T-helper 22 cell (primary cell): ENCODE measurements at places on chromosomes 13 and 19.

- peak; percentile 59 for DNase-seq
Observed at GRCh38 chr19:3276341-3276799, 51.9 kb downstream of the CELF5 start.

GRCh38 chr19:55453511-55454260 is 7.8 kb downstream of the ISOC2 start:
- DNase-seq = no peak

GRCh38 chr13:75479102-75479740 is 2.7 kb downstream of the TBC1D4 start:
- DNase-seq = no peak

GRCh38 chr13:105702441-105702840 is 833.0 kb downstream of the EFNB2 start:
- no peak for DNase-seq

DNA sequence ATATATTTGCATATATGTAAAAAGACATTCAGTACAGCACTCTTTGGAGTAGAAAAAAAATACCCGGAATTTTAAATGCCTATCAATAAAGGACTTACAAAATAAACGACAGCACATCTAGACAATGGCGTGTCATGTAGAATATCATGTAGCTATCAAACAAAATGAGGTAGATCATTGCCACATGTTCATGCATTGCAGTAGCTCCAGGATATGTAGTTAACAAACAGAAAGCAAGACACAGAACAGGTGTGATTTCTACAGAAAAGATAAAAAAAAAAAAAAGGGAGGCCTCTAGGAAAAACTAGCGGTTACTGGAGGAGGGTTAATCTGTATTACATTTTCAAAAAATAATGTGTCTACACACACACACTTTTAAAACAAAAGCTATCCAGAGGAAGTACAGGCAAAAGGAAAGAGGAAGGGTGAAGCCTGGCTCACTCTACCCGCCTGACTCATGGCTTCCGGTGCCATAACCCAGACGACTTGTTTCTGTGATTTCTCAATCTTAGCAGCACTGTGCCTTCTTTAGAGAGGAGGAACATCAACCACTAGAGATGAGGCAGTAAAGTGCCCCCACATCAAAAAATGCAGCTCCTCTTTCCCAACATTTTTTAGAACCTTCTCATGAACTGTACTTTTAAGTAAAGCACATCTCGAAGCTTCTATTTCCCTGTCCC is 6.9 kb downstream of the KCTD12 start:
- peak; percentile 36 for DNase-seq

DNA sequence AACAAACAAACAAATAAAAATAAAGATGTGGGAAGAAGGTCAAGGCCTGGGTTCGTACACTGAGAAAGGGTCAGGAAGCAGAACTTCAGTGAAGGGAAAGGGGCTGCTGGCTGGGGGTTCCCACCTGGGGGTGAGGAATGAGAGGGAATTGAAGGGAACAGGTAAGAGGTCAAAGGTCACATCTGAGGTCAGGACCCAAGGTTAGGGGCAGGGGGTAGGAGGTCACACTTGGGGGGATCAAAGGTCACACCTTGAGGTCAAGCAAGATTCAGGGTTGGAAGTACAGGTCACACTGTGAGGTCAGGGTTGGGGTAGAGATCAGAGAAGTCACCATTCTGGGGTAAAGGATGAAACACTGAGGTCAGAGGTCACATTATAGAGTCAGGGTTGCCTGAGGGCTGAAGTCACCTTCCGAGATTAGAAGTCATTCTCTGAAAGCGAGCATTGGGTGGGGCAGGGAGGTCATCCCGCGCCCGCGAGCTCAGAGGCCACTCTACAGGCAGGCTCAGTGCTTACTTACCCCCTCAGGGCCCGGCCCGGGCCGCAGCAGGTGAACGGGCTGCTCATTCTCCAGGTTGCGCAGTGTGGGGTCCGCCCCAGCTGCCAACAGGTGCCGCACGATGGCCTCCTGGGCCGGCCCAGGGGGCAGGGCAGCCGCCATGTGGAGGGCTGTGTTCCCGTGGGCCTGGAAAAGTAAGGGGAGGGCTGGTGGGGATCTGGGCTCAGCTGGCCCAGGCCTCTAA is 10.8 kb downstream of the NFKBID start:
- no peak for DNase-seq

DNA sequence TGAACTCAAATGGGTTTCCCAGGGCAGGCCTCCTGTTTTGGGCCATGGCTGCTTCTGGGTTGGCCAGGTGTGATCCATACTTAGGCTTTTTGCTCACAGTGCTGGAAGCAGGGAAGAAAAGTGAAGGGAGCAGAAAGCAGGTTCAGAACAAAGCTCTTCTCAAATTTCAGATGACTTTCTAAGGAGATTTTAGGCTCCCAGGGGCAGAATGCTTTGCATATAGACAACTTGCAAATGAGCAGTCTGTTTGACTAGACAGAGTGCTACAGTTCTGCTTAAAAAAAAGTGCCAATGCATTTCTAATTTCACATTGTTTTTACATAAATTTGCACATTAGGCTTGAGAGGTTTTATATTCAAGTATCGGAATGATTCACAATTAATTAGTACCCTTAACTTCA is 2.6 kb upstream of the SLC10A2 start:
- no peak for DNase-seq

DNA sequence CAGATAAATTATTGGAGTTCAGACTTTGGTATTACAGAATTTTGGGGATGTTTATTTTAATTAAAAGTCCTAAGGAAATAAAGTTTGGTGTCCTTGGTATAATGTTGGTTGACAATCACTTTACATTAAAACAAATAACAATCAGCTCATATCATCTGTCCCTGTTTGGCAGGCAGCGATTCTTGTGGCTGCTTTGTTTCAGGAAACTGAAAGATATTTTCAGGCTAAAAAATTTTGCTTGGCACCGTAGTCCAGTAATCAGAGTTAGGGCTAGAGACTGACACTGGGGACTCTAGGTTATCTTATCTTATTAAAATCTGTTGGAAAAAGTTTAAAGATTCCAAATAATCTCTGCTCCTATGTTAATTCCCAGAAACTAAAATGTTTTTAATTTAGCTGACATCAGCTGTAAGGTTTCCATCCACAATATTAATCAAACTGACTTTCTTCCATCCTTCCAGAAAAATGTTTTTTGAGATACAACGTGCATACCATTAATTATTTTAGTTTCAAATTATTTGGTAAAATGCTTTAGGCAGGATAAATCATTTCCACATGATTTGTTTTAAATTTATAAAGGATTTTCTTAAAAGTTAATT is 97.6 kb downstream of the ZIC5 start:
- DNase-seq = no peak

DNA sequence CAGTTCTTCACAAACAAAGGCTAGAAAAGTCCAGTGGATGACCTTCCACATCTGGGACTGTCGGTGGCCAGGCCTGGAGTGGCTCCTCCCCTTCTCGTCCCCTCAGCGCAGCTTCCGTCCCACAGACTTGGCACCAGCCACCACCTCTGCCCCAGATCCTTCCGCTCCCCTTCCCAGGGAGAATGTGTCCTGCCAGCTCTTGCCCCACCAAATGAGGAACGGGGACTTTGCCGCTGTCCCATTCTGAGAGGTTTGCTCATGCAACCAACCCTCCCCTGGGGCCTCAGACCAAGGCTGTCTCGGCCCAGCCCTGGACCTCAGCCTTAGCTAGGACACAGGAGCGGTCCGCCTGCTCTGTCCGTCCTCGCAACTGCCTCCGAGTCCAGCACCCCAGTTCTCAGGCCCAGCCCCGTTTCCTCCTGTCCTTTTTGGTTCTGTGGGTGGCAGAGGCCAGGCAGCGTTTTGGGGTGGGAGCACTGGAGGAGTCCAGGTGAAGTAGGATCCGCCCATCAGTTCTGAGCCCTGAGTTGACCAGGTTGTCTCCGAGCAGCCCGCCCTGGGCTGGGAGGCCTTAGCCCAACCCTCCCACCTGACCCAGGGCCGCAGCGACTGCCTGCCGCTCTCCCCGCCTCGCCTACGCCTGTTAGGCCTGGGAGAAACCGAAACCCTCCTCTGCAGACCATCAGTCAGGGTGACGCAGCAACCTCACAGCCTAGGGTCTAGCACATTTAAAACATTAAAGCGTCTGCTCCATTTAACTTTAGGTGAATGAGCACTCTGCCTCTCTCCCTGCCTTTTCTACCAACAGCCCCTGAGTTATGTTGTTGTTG is 284.3 kb downstream of the FOXO1 start:
- DNase-seq = no peak

- DNase-seq = no peak
Observed at GRCh38 chr13:69721631-69722030, 386.0 kb upstream of the ATXN8OS start.

DNA sequence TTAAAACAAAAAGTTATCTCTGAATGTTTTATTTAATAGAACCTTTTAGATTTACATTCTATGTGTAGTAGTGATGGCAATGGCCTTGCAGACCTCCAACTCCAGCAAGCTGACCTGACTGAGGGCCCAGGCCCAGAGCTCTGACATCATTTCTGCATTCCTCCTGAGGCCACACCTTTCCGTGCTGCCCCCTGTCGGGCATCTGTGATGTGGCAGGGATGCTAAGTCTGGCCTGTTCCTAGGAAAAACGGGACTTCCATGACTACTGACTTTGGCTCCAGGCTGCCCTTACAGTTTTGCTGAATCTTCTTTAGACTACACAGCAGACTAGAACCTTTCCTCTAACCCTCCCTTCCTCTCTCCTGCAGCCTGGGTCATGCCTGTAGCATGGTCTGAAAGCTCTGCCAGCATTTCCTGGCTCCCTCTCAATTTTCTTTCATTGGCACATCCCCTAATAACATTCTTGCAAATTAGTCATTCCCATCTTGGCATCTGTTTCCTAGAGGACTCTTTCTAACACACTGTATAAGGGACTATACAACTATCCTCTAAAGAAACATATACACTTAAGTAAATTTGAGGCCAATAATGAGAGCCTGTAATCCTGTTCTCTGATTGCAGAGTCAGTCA is 249.1 kb downstream of the GPC5 start:
- no peak for DNase-seq

DNA sequence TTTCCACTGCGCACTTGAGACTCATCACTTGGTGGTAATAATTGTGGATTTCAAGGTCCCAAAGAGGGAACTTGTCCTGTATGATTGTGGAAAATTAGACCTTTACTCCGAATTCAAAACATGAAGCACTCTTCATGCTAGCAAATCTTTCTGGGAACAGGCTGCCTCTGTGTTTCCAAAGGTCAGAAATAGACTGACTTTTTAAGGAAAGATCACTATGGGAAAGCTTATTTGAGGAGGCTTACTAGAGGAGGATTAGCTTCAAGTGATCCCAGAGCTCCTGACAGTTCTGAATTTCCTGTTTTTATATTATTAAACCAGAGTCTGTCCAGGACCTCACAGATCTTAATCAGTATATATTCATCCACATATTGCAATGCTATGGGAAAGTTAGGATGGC is 5.5 kb downstream of the WDFY2 start:
- DNase-seq = no peak

GRCh38 chr13:83117046-83117445 is 765.2 kb downstream of the SLITRK1 start:
- no peak for DNase-seq

DNA sequence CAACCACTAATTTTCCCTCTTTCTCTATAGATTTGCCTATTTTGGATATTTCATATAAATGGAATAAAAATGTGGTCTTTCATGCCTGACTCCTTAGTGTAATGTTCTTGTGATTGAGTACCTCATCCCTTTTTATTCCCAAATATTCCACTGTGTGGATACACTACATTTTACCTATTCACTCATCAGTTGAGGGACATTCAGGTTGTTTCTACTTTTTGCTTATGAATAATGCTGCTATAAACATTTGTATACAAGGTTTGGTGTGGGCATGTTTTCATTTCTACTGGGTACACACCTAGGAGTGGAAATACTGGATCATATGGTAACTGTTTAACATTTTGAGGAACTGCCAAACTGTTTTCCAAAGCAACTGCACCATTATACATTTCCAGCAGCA is 5.1 kb upstream of the WBP4 start:
- no peak for DNase-seq
